Activated CD8-positive, alpha-beta T cell treated with anti-CD3 and anti-CD28 coated beads for 36 hours (primary cell): ENCODE measurements at places on chromosomes 5 and 9. TPM values are rescaled to one million over a fixed set of nuclear protein-coding genes. Genes with fewer than 3 reads are reported as not detected.

DNA sequence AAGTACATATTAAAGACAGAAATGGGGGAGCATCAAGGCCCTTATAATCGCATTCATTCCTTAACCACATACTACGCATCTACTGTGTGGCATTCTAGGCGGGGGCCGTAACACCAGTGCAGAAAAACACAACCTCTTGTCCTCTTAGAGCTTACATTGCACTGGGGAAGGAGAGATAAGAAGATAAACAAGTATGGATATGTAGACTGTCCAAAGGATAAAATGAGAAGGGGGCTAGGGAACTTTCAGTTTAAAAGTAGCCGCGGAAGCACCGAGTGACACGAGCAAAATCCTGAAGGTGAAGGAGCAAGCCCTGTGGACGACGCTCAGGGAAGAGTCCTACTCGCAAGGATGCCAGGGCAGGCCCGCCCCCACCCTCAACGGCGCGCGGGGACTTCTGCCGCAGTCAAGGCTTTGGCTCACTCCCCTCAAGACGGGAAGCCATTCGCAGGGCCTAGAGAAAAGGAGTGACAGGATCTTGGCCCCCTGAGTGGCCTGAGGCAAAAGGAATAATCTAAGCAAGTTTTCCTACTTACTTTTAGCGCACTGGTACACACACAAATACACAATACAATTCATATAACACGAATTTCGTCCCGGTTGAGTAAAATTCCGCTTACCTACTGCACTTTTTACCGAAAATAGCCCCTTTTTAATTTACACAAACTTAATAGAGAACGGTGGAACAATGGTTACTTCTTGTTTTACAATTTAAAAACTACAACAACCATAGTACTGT lies 1.3 kb upstream of the NIPBL start:
- H3K4me3 ChIP-seq, result peak overlapping the region; percentile 90
- H3K4me1 ChIP-seq, result peaks cover 34% of the 10 kb centered on the region
- H3K36me3 ChIP-seq, result peaks cover 21% of the 10 kb centered on the region
- peak; percentile 72 for DNase-seq

- H3K4me1 ChIP-seq, result peaks cover 17% of the 10 kb centered on the region
- no peak overlapping the region for H3K4me3 ChIP-seq
- no peak overlapping the region for H3K27ac ChIP-seq
- no peak for DNase-seq
- peaks cover 7% of the 10 kb centered on the region for H3K36me3 ChIP-seq
- no peaks in the 10 kb centered on the region for H3K27me3 ChIP-seq
These were observed 3.0 kb upstream of the MACROH2A1 start for GRCh38 chr5:135402031-135402430.

DNA sequence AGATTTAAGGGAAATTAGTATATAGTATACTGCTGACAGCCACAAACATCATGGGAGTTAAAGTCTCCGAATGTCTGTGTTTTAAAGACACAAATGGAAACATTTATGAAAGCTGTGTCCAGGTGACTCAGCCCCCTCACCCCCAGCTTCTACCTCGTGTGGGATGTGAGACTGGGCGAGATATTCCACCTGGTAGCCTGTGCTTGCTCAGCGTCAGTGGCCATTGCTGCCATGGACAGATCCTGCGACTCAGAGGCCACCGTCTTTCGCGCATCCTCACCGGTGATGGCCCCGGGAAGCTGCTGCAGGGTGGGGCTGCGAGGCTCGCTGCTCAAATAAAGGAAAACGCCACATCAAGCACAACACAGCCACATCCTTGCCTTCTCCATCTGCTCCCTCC lies 31.2 kb upstream of the EXOC3 start:
- H3K36me3 ChIP-seq, result peaks cover 11% of the 10 kb centered on the region
- H3K27me3 ChIP-seq, result no peaks in the 10 kb centered on the region
- peaks cover 20% of the 10 kb centered on the region for H3K4me1 ChIP-seq
- no peak overlapping the region for H3K27ac ChIP-seq
- H3K4me3 ChIP-seq, result no peak overlapping the region
- DNase-seq, result peak; percentile 71

DNA sequence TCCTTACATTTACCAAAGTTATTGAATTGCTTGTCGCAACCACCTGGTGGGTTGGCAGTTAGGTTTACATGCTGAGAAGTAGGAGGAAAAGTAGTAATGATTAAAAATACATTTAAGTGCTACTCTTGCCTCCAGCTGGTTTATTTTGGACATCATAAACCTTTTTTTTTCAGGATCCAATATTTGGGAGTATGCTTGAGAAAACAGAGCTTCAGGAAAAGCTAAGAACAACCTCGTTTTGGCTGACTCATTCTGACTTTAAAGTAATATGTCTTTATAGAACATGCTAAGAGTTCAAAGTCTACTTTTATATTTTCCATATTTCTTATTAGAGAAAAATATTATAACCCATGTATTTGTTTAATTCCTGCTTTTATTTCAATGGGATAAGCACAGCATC lies 41.7 kb upstream of the BNC2 start:
- no peaks in the 10 kb centered on the region for H3K36me3 ChIP-seq
- no peaks in the 10 kb centered on the region for H3K27me3 ChIP-seq
- no peak for DNase-seq
- H3K4me1 ChIP-seq, result no peaks in the 10 kb centered on the region
- no peak overlapping the region for H3K4me3 ChIP-seq

DNA sequence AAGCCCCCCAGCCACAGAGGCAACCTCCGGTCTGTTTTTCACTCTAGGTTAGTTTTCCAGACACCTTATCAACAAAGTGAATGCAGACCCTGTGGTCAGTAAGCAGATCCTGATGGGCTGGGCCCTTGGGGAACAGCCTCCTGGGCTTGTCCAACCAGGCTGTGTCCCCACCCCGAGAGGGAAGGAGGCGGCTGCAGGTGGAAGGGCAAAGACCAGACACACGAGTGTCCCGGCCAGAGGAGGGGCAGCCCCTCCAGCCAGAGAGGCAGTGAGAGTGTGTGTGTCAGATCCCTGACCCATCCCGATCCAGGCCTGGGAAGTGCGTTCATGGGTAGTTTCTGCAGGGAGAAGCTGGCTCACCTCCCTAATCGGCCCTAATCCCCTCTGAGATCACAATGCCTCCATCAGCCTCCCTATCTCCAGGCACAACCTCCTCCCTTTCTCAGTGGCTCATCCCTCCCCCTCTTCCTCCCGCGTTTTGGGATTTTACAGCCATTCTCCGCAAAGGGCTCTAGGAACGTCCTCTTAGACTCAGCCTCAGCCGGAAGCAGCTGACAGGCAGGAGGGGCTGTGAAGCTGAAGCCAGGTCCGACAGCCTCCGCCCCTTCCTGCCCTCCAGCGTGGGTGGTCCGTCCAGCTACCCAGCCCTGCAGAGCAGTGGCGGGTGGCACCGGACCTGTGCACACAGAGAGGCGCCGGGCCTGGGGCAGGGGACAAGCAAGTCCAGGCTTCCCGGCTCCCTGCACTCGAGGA lies 9.7 kb downstream of the SLC12A7 start:
- H3K27me3 ChIP-seq, result no peaks in the 10 kb centered on the region
- H3K36me3 ChIP-seq, result no peaks in the 10 kb centered on the region
- H3K4me3 ChIP-seq, result peak overlapping the region; percentile 13
- H3K4me1 ChIP-seq, result peaks cover 83% of the 10 kb centered on the region
- DNase-seq, result peak; percentile 40
- no peak overlapping the region for H3K27ac ChIP-seq

Gene NLN
- total RNA-seq, result 42.5 TPM
